A172 (cell line): ENCODE measurements at places on chromosomes 7 and 10.

DNA sequence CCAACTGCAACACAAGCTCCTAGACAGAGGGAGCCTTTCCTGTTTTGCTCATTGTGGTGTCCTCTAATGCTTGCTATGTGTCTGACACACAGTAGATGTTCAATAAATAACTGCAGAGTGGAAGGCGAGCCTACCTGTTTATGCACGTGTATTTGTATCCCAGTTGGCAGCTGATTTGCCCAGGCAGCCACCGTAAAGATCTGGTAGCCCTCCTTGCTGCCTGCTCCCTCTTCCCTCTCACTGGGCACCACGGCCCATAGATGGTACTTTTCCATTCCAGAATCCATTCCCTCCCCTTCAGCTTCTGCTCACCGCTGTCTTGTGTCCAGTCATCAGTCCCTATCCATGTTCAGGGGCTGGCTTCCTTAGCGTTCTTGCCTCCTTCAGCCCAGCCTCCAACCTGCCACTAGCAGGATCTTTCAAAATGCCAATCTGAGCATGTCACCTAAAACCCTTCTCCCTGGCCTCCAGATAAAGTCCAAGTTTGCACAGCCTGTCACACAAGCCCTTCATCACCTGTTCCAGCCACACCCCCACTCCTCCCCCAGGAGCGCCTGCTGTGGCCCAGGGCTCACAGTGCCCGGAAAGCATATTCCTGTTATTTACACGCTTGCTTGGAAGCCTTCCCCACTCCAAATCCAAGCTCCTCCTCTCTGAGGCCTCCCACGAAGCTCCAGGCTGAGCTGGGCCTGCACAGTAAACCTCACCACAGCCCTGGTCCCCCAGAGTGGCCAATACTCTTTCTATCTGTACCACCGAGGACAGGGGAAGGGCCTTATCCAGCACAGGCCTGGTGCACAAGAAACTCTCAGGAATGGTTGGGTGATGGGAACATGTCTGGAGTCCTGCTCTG lies 21.0 kb downstream of the ZCCHC24 start:
- no peak for DNase-seq

DNA sequence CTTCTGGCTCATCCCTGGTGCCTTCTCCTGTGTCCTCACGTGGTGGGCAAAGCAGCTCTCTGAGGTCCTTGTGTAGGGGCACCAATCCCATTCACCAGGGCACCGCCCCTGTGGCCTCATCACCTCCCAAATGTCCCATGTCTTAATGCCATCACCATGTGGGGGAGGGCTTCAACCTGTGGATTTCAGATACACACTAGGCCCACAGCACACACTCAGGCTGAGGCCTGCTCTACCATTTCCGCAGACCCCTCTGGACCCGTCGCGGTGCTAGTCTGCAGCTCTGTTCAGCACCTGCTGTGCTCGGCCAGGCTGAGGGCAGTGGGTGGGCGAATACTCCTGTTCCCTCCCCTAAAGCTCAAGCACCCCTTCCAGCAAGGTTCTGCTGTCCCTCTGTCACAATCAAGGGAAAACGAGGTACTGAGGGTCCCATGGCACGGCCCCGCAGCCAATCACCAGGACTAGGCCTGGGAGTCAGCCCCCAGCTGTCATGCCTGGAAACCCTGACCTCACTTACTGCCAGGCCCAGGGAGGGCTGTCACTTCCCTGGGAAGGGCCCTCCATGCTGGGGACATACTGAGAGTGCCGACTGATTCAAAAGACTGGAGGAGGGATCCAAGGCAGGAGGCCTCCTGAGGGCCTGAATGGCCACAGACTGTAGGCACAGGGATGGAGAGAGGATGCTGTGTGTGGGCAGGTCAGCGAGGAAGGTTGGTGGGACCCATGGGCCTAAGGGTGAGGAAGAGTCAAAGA lies 123.8 kb upstream of the RET start:
- DNase-seq = no peak

DNA sequence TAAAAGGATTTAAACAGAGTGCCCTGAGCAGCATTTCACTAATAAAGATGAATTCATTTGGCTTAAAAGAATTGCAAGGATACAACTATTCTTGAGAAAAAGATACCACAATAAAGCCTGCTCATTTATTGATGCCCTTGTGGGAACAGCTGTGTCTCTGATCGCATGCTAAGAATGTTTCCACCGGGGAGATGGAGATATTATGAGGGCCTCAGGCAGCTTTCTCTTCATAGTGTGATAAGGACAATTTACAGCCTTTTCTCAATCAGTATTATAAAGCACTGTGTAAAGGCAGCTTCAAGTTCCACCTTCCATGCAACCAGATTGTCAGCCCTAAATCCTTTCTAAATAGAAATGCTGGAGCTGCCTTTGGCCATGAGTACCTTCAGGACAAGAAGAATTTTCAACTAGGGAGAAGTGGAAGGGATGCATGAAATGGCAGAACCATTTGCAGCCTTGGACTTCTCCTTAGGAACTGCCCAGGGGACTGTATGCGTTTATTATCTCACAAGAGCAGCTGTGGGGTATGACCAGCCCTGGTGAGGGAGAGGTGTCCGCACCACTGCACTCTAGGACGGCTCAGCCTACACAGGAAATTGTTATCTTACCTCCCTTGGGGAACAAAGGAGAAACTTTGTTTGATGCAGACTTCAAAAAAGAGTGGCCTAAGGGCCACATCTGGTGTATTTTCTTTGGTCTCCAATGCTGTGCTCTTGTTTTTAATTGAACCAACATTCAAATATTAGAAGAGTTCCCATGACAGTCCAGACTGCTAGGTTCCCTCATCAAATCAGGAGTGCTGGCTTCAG lies 116.9 kb upstream of the PCGF5 start:
- no peak for DNase-seq

DNA sequence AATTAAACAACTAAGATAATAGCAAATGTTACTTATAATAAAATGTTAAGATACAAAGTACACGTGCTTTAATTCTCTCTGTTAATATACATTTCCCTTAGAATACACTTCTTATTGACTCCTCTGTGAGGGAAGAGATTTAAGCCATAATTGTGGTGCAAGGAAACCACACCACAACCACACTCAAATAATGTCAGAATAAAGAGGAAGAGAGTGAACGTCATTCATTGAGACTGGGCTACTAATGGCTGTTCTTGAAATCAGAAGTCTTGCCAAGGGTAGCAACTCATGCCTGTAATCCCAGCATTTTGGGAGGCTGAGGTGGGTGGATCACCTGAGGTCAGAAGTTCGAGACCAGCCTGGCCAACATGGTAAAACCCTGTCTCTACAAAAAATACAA lies 10.0 kb downstream of the FAM171A1 start:
- no peak for DNase-seq

DNA sequence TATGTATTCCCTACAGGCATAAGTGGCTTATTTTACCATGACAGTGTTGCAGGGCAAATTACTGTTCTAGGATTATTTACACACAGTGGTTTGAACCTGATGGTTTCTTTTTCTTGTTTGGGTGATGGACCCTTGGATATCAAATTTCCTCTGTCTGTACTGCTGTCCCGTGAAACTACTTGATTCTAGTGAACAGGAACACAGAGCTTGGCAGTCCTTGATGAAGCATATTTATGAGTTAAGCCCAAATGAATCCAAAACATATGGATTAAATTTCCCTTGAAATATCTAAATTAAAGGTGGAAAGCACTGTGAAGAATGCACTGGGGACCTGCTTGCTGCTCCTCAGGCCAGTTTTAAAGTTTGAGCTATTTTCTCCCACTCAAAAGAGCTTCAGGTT lies 635.3 kb downstream of the INHBA start:
- no peak for DNase-seq

DNA sequence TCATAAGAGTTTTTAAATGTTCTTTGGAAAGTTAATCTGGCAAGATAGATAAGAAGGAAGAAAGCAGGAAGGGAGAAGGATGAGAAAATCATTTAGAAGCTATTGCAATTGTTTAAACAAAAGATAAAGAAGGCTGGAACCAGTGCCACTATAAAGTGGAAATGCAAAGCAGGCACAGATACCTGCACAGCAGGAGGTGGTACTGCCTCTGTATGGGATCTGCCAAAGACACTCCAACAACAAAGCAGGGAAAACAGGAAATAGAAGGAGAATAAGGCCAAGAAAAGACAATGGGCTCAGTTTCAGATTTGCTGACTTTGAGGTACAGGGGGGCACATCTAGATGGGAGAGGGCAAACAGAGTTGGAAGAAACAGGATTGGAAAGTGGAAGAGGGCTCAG lies 138.6 kb downstream of the PPP1R17 start:
- no peak for DNase-seq
